Activated T-cell treated with anti-CD3 and anti-CD28 coated beads, Interleukin-2, amount 50 U/mL, for 72 hours (primary cell): ENCODE measurements at places on chromosomes 11 and 22.
A peak's percentile ranks its signal among the peaks of the same experiment; 100 is the strongest.

GRCh38 chr11:109973486-109973885 lies 119.7 kb upstream of the ZC3H12C start:
- no peaks in the 10 kb centered on the region for H3K36me3 ChIP-seq
- peaks cover 12% of the 10 kb centered on the region for H3K4me1 ChIP-seq
- DNase-seq: no peak
- H3K4me3 ChIP-seq: no peak overlapping the region
- H3K27me3 ChIP-seq: peaks cover 11% of the 10 kb centered on the region

- no peaks in the 10 kb centered on the region for H3K4me1 ChIP-seq
- no peaks in the 10 kb centered on the region for H3K27me3 ChIP-seq
- no peak for DNase-seq
- H3K27ac ChIP-seq: no peak overlapping the region
- no peak overlapping the region for H3K4me3 ChIP-seq
Measured at GRCh38 chr11:48165426-48165825, 51.2 kb upstream of the OR4B1 start.

DNA sequence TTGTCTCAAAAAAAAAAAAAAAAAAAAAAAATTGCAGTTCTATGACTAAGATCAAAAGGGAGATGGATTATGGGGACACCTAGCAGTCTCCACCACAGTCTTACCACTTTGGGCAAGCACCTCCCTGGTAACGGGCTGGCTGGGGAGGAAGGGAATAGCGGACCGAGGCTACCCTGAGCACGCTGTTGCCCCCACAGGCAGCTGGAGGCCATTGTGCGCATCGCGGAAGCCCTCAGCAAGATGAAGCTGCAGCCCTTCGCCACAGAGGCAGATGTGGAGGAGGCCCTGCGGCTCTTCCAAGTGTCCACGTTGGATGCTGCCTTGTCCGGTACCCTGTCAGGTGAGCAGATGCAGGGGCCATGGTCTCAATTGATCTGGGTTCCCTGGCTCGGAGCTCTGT lies 21.2 kb downstream of the MCM5 start:
- H3K4me1 ChIP-seq: no peaks in the 10 kb centered on the region
- H3K4me3 ChIP-seq: no peak overlapping the region
- H3K27me3 ChIP-seq: no peaks in the 10 kb centered on the region
- H3K36me3 ChIP-seq: peaks cover 41% of the 10 kb centered on the region
- H3K27ac ChIP-seq: no peak overlapping the region

DNA sequence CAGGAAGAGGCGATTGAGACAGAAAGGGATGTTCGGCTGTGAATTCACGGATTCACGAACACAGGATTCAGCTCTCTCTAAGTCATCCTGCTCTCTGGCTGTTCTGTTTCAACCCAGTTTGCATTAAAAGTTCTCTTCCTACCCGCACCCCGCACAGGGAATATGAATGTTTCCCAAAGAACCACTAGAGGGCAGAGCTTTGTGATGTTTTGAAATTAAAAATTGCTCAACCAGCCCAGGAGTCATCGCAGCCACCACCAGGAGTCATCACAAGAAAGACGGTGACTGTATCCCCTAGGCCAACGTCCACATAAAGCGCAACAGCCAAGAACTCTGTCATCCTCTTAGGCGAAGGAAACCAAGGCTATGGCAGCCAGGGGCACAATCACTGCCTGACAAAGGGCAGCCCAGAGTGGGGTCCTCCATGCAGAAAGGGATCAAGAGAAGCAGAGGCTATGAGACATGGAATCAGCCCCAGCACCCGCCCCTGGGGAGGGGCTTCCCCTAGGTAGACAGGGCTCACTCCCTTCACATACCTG lies 122.4 kb downstream of the WT1 start:
- H3K27me3 ChIP-seq: peaks cover 23% of the 10 kb centered on the region
- peaks cover 16% of the 10 kb centered on the region for H3K4me1 ChIP-seq
- H3K27ac ChIP-seq: no peak overlapping the region

- H3K27ac ChIP-seq: no peak overlapping the region
- H3K36me3 ChIP-seq: no peaks in the 10 kb centered on the region
- no peak for DNase-seq
- no peaks in the 10 kb centered on the region for H3K27me3 ChIP-seq
Measured at GRCh38 chr11:30046578-30046945, 29.7 kb upstream of the KCNA4 start.

GRCh38 chr11:86719781-86720463 lies 47.5 kb upstream of the ME3 start:
- H3K4me3 ChIP-seq: no peak overlapping the region
- H3K27ac ChIP-seq: peak overlapping the region; percentile 17
- no peaks in the 10 kb centered on the region for H3K4me1 ChIP-seq
- H3K36me3 ChIP-seq: peaks cover 8% of the 10 kb centered on the region

GRCh38 chr11:65279741-65280440 lies 18.1 kb downstream of the POLA2 start:
- H3K4me3 ChIP-seq: peak overlapping the region; percentile 0
- H3K27ac ChIP-seq: peak overlapping the region; percentile 83
- peaks cover 5% of the 10 kb centered on the region for H3K36me3 ChIP-seq
- peaks cover 21% of the 10 kb centered on the region for H3K4me1 ChIP-seq
- DNase-seq: peak; percentile 67

- H3K4me1 ChIP-seq: peaks cover 8% of the 10 kb centered on the region
- H3K4me3 ChIP-seq: no peak overlapping the region
- DNase-seq: no peak
- peaks cover 52% of the 10 kb centered on the region for H3K27me3 ChIP-seq
- H3K27ac ChIP-seq: no peak overlapping the region
Measured at GRCh38 chr11:36251823-36252222, 37.4 kb downstream of the COMMD9 start.

GRCh38 chr22:33746501-33746928 lies 173.8 kb downstream of the LARGE1 start:
- no peak overlapping the region for H3K4me3 ChIP-seq
- H3K27me3 ChIP-seq: no peaks in the 10 kb centered on the region
- peak overlapping the region; percentile 73 for H3K27ac ChIP-seq
- no peak for DNase-seq
- H3K36me3 ChIP-seq: peaks cover 2% of the 10 kb centered on the region

- DNase-seq: no peak
- H3K4me3 ChIP-seq: no peak overlapping the region
- H3K4me1 ChIP-seq: no peaks in the 10 kb centered on the region
- no peak overlapping the region for H3K27ac ChIP-seq
Measured at GRCh38 chr11:34548278-34548677, 34.7 kb upstream of the ELF5 start.

- H3K36me3 ChIP-seq: peaks cover 8% of the 10 kb centered on the region
- H3K27ac ChIP-seq: peak overlapping the region; percentile 75
- peak overlapping the region; percentile 60 for H3K4me3 ChIP-seq
- H3K4me1 ChIP-seq: peaks cover 33% of the 10 kb centered on the region
- H3K27me3 ChIP-seq: peaks cover 69% of the 10 kb centered on the region
Measured at GRCh38 chr11:36376009-36376887, 80.2 kb downstream of the PRR5L start.

- H3K27ac ChIP-seq: no peak overlapping the region
- no peaks in the 10 kb centered on the region for H3K36me3 ChIP-seq
- no peaks in the 10 kb centered on the region for H3K4me1 ChIP-seq
- no peak for DNase-seq
- H3K27me3 ChIP-seq: no peaks in the 10 kb centered on the region
- H3K4me3 ChIP-seq: no peak overlapping the region
Measured at GRCh38 chr11:118657238-118657637, 22.2 kb downstream of the TREH start.

GRCh38 chr11:100224541-100225034 lies 462.5 kb upstream of the ARHGAP42 start:
- DNase-seq: no peak
- no peaks in the 10 kb centered on the region for H3K4me1 ChIP-seq
- H3K27ac ChIP-seq: no peak overlapping the region
- H3K4me3 ChIP-seq: no peak overlapping the region
- no peaks in the 10 kb centered on the region for H3K27me3 ChIP-seq

- no peaks in the 10 kb centered on the region for H3K36me3 ChIP-seq
- no peak for DNase-seq
- peaks cover 20% of the 10 kb centered on the region for H3K27me3 ChIP-seq
- H3K4me1 ChIP-seq: peaks cover 24% of the 10 kb centered on the region
Measured at GRCh38 chr22:23841736-23842445, 3.1 kb upstream of the DERL3 start.

DNA sequence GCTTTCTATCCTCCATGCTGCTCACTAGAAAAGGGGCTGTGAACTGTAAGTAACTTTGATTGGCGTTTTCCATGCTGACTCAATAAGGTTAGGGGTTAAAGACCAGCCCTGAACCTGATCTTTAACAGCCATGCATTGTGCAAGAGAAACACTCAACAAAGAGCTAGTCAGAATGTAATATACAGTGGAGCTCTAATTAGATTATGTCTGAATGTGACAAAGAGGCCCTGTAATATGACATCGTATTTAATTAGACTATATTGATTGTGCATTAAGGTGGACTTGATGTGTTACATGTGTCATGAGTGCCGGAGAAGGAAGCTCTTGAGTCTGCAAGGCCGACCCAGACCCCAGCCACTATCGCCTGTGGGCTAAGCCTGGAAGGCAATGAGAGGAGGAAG lies 70.5 kb downstream of the PKNOX2 start:
- H3K27ac ChIP-seq: no peak overlapping the region
- H3K4me3 ChIP-seq: no peak overlapping the region
- DNase-seq: no peak
- no peaks in the 10 kb centered on the region for H3K4me1 ChIP-seq
- peaks cover 23% of the 10 kb centered on the region for H3K27me3 ChIP-seq

DNA sequence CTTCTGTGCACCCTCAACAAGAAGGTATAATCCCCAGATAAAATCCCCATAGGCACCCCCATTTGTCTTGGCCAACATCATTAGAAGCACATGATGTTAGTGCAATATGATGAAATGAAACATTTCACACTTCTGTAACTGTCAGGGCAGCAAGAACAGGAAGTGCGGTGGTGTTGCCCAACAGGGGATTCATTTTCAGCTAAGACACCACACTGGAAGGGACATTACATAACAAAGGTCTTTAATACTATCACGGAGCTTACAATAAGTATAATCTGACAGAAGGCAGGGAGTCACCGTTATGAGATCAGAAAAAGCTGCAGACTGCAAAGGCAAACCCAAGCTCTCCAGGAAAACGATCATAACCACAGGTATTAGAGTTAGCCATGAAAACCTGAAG lies 2.0 kb downstream of the OR52W1 start:
- H3K27me3 ChIP-seq: peaks cover 7% of the 10 kb centered on the region
- H3K4me1 ChIP-seq: peaks cover 68% of the 10 kb centered on the region
- H3K4me3 ChIP-seq: peak overlapping the region; percentile 35
- no peak for DNase-seq
- H3K27ac ChIP-seq: peak overlapping the region; percentile 49
- H3K36me3 ChIP-seq: peaks cover 1% of the 10 kb centered on the region

- no peak overlapping the region for H3K4me3 ChIP-seq
- H3K27ac ChIP-seq: no peak overlapping the region
- no peaks in the 10 kb centered on the region for H3K27me3 ChIP-seq
- H3K36me3 ChIP-seq: no peaks in the 10 kb centered on the region
- H3K4me1 ChIP-seq: peaks cover 11% of the 10 kb centered on the region
- no peak for DNase-seq
Measured at GRCh38 chr11:45213316-45213665, 66.9 kb downstream of the PRDM11 start.

DNA sequence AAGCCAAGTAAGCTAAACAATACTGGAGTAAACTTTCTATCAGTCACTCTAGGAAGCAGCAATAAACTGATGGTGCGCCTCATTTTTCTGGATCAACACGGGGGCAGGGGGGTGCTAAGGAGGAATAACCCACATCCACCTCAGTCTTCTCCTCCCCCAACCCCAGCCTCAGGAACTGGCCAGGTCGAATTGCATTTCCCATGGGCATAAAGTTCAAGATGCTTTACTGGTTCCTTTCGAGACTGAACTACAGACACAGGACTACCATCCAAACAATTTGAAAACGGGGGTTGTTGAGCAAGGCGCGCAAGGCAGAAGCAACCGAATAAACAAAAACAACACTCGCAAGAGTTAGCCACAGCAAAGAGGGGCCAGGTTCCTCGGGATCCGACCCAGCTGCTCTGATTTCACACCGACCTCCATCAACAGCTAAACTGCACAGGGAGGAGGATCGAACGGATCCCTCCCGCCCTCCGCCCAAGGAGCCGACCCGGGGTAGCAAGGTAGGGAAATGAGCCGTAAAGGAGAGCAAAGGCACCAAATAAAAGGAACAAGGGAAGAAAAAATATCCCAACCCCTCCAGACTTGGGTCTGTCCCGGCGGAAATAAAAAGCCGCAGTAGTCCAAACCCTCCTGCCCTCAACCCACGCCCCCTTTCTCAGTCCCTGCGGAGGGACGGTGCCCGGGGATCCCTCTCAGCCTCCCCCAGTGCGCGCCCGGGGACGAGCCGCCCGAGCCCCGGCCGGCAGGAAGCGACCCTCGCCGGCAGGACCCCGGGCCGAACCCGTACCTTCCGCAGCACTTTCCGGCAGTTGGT lies 801 bp downstream of the SESN3 start:
- DNase-seq: peak; percentile 46
- no peak overlapping the region for H3K4me3 ChIP-seq
- no peaks in the 10 kb centered on the region for H3K36me3 ChIP-seq

DNA sequence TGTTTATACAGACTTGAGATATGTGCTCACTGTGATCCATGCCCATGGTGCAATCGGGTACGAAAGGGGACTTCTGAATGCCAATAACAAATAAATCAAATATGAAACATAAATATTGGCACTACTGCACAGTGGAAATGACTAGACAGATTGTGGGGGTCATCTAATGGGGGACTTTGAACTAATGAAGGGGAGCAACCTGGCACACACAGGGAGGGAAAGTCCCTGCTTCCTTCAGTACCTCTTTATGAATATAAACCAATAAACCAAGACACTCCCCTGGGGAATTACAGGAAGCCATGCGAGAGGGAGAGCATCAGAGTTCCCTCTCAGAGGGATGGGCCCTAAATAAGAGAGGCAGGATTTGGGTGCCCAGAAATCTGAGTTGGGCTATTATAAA lies 21.1 kb downstream of the MIF start:
- DNase-seq: no peak
- no peak overlapping the region for H3K27ac ChIP-seq
- H3K4me1 ChIP-seq: peaks cover 28% of the 10 kb centered on the region
- no peak overlapping the region for H3K4me3 ChIP-seq

GRCh38 chr11:1303973-1304372 lies 5.5 kb downstream of the TOLLIP start:
- H3K27ac ChIP-seq: no peak overlapping the region
- no peaks in the 10 kb centered on the region for H3K36me3 ChIP-seq
- H3K4me1 ChIP-seq: peaks cover 21% of the 10 kb centered on the region
- no peak for DNase-seq
- H3K4me3 ChIP-seq: no peak overlapping the region
- no peaks in the 10 kb centered on the region for H3K27me3 ChIP-seq

GRCh38 chr11:117437041-117437790 lies 109.6 kb downstream of the CEP164 start:
- no peaks in the 10 kb centered on the region for H3K4me1 ChIP-seq
- H3K36me3 ChIP-seq: no peaks in the 10 kb centered on the region
- H3K4me3 ChIP-seq: no peak overlapping the region
- H3K27me3 ChIP-seq: peaks cover 8% of the 10 kb centered on the region

GRCh38 chr11:73398132-73398526 lies 21.9 kb downstream of the RELT start:
- H3K36me3 ChIP-seq: no peaks in the 10 kb centered on the region
- no peaks in the 10 kb centered on the region for H3K4me1 ChIP-seq
- DNase-seq: no peak
- no peak overlapping the region for H3K4me3 ChIP-seq

GRCh38 chr11:66418168-66418985 lies 2.5 kb upstream of the NPAS4 start:
- DNase-seq: peak; percentile 70
- peaks cover 69% of the 10 kb centered on the region for H3K27me3 ChIP-seq
- H3K36me3 ChIP-seq: no peaks in the 10 kb centered on the region
- H3K4me3 ChIP-seq: peak overlapping the region; percentile 66
- peaks cover 35% of the 10 kb centered on the region for H3K4me1 ChIP-seq
- H3K27ac ChIP-seq: peak overlapping the region; percentile 19

- H3K4me3 ChIP-seq: no peak overlapping the region
- H3K4me1 ChIP-seq: no peaks in the 10 kb centered on the region
- DNase-seq: no peak
- H3K27me3 ChIP-seq: no peaks in the 10 kb centered on the region
Measured at GRCh38 chr11:71198823-71199165, 53.6 kb downstream of the SHANK2 start.
